ENCODE measurements at places on chromosomes 3 and 15. TPM values are rescaled to one million over a fixed set of nuclear protein-coding genes. Genes with fewer than 3 reads are reported as not detected.

Gene GP9
- 1.4 TPM for polyA plus RNA-seq

Gene FAM174B
- polyA plus RNA-seq = 3.9 TPM

Gene ZNF774
- polyA plus RNA-seq = 0.20 TPM

Gene MLH1
- 17.7 TPM for polyA plus RNA-seq

Gene LRRC34
- 1.9 TPM for polyA plus RNA-seq

Gene DRD3
- not detected for polyA plus RNA-seq

Gene MYH15
- 0.10 TPM for polyA plus RNA-seq

Gene IL5RA
- 0.06 TPM for polyA plus RNA-seq

Gene SLC12A8
- 0.39 TPM for polyA plus RNA-seq

Gene DAZL
- polyA plus RNA-seq = 0.14 TPM

Gene HIGD2B
- polyA plus RNA-seq = not detected

Gene BLM
- polyA plus RNA-seq = 6.6 TPM

Gene RBPMS2
- polyA plus RNA-seq = 1.2 TPM

Gene GATM
- polyA plus RNA-seq = 19.3 TPM

Gene MYL3
- 2.6 TPM for polyA plus RNA-seq

Gene GNAI2
- polyA plus RNA-seq = 170 TPM
